ENCODE measurements at places on chromosomes 1 and 21.

GRCh38 chr1:70083519-70083918 lies 121.9 kb downstream of the LRRC40 start:
- no peaks in the 10 kb centered on the region for H3K36me3 ChIP-seq
- no peak overlapping the region for H3K4me3 ChIP-seq
- no peaks in the 10 kb centered on the region for H3K27me3 ChIP-seq
- H3K27ac ChIP-seq = no peak overlapping the region
- no peaks in the 10 kb centered on the region for H3K4me1 ChIP-seq
- DNase-seq = no peak

DNA sequence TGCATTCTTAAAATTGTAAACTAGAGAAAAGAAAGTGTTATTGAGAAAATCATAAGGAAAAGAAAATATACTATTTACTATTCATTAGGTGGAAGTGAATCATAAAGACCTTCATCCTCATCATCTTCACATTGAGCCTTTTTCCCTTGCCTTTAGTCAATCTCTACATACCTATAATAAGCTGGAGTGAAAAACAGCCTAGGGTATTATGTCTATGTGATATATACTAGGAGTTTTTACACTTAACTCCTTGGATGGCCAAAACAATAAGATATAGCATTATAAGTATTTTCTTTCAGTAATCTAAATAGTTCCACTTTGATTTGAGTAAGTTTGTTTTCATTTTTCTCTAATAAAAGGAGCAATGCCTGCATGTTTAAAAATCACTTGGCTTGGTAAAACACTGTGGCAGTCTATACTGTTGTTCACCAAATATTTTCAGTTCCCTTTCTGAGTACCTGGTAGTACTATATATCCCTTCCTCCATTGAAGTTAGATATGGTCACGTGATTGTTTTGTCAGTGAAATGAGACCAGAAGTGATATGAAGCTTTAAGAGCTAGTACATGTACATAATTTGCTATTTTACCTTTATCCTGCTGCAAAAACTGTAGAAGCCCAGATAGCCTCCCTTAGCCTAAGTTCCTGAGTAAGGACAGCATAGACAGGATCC lies 78.3 kb downstream of the CLEC20A start:
- no peak for DNase-seq

DNA sequence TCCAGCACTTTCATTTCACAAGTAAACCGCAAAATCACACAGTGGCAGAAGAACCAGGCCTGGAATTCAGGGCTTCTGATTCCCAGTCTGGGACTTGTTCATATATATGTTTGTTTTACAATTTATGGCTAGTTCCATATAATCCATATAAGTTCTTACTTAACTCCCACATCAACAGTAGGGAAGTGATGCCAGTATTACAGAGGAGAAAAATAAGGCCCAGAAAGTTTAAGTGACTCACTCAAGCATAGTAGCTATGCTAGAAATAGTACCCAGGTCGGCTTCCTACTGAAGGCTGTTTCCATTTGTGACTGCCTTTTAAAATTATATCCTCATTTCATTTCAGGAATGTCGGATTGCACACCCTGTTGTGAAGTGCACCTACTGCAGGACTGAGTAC lies 1.4 kb downstream of the FAM76A start:
- H3K27ac ChIP-seq = no peak overlapping the region
- no peaks in the 10 kb centered on the region for H3K27me3 ChIP-seq
- H3K4me3 ChIP-seq = no peak overlapping the region
- H3K36me3 ChIP-seq = no peaks in the 10 kb centered on the region

DNA sequence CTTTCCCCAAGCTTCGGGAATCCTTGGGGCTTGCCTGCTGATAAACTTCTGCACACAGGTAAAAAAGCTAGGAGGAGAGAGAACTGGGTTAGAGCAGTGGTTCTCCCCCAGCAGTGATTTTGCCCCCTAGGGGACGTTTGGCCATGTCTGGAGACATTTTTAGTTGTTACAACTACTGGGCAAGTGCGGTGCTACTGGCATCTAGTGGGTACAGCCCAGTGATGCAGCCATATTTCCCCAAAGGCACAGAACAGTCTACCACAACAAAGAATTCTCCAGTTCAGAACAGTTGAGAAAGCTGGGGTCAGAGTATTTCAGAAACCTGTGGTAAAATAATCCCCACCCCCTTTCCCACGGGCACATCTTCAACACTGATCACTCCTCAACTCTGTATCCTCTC lies 41.3 kb downstream of the LRRC71 start:
- DNase-seq = no peak
- no peaks in the 10 kb centered on the region for H3K4me1 ChIP-seq
- H3K27me3 ChIP-seq = no peaks in the 10 kb centered on the region

DNA sequence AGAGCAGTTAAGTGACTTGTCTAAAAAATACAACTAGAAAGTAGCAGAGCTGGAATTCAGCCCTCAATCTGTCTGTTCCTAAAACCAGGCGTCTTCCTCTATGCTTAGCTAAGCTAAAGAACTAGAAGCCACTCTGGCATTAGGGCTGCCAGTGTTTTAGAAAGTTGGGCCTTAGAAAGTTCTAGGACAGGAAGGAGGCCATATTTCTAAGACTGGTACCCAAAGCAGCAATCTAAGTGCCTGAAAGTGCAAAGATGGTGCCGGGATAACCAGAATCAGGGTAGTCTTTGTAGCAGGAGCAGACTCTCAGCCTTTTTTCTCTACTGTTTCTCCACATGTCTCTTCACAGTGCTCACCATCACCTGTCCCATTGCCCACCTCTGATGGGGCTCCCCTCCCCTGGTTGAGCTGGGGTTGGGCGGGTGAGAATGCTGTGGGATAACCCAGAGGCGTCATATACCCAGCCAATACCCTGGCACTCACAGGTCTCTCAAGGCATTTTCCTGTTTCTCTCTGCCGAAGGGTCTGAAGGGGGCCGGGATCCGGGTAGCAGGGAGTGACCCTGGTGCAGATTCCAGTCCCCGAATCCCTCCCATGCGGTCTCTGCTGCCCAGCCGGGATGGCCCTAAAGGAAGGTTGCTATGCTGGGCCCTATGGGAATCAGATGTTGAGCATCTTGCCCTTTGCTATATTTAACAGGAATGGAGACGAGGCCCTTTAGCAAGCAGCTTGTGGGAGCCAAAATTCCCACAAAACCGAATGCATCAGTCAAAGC lies 1.1 kb upstream of the RCSD1 start:
- H3K27ac ChIP-seq = no peak overlapping the region
- no peaks in the 10 kb centered on the region for H3K4me1 ChIP-seq
- H3K36me3 ChIP-seq = no peaks in the 10 kb centered on the region
- H3K4me3 ChIP-seq = no peak overlapping the region
- DNase-seq = no peak

GRCh38 chr1:57712846-57713245 lies 289.0 kb upstream of the DAB1 start:
- DNase-seq = no peak
- H3K27ac ChIP-seq = no peak overlapping the region
- H3K4me3 ChIP-seq = no peak overlapping the region
- no peaks in the 10 kb centered on the region for H3K36me3 ChIP-seq

GRCh38 chr1:18881164-18881563 lies 21.2 kb downstream of the ALDH4A1 start:
- no peaks in the 10 kb centered on the region for H3K36me3 ChIP-seq
- no peak overlapping the region for H3K27ac ChIP-seq
- no peaks in the 10 kb centered on the region for H3K27me3 ChIP-seq
- no peaks in the 10 kb centered on the region for H3K4me1 ChIP-seq
- H3K4me3 ChIP-seq = no peak overlapping the region
- DNase-seq = no peak

Data from ovary (tissue), 10 donors.